ENCODE measurements at places on chromosomes 5 and 9.

DNA sequence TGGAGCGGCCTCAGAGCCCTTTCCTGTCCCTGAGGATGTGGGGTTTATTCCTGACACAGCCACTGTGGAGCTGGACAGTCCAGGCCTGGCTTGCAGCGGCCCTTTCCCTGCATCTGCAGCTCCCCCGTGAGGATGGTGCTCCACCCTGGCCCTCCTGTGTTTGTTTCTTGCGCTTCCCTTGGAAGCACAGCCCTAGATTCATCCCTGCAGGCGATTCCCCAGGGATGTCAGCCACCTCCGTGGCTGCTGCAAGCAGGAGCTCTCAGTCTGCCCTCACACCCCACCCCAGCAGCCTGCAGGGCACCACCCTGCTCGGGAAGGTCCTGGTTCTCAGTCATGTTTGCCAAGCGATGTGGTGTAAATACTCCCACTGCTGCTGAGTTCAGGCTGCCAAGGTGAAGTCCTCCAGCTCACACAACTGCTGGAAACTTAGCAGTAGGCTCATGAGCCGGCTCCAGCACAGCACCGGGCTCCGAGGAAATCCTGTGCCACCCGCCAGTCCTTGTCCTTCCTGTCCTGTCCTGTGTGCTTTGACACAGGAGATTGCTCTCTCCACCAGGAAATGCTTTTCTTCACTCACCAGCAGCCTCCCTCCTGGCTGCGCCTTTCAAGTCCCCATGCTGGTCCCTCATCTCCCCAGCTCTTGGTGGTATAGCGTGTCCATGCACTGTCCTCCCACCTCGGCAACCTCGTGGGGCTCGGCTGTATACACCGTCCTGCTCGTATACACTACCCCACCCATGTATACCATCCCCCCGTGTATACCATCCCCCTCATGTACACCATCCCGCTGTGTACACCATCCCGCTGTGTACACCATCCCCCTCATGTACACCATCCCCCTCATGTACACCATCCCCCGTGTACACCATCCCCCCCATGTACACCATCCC is 16.2 kb downstream of the ROPN1L start:
- DNase-seq = no peak

GRCh38 chr9:79020276-79020675 is 551.5 kb upstream of the TLE4 start:
- DNase-seq = no peak

- no peak for DNase-seq
Observed at GRCh38 chr5:6941631-6942030, 228.4 kb downstream of the TENT4A start.

DNA sequence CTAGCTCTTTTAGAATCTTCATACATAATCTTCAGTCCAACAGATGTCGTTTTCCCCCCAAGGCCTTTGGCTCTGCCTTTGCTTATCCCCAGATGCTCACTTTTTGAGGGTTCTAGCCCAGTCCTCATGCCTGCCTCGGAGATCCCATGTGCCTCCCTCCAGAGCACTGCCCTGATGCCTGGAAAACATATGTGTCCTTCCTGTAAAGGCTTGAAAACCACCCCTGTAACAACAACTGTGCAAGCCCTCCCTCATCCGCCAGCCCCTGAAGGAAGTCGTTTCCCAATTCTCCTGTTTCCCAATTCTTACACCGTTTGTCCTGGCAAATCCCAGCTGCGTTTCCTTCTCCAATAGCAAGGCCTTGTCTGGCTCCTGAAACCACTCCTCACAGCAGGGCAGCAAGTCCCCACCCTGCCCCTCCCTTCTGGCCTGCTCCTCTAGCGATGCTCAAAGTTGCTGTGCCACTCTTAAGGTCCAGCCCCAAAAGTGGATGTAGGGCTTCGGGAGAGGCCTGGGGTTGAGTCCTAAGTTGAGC is 52.2 kb downstream of the SLC36A1 start:
- DNase-seq = no peak

GRCh38 chr5:27062451-27062850 is 24.1 kb upstream of the CDH9 start:
- DNase-seq = no peak

DNA sequence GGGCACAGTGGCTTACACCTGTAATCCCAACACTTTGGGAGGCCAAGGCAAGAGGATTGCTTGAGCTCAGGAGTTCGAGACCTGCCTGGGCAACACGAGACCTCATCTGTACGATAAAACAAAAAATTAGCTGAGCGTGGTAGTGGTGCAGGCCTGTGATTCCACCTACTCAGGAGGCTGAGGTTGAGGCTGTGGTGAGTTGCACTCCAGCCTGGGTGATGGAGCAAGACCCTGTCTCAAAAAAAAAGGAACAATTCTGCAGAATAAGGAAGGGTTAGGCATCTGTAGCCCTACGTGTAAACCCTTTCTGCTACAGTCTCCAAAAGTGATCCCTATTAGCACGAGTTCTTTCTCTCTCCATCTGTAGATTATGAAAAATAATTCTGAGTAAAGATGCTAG is 19.9 kb downstream of the CDC26 start:
- no peak for DNase-seq

- DNase-seq = no peak
Observed at GRCh38 chr5:124653666-124654065, 92.8 kb downstream of the ZNF608 start.

DNA sequence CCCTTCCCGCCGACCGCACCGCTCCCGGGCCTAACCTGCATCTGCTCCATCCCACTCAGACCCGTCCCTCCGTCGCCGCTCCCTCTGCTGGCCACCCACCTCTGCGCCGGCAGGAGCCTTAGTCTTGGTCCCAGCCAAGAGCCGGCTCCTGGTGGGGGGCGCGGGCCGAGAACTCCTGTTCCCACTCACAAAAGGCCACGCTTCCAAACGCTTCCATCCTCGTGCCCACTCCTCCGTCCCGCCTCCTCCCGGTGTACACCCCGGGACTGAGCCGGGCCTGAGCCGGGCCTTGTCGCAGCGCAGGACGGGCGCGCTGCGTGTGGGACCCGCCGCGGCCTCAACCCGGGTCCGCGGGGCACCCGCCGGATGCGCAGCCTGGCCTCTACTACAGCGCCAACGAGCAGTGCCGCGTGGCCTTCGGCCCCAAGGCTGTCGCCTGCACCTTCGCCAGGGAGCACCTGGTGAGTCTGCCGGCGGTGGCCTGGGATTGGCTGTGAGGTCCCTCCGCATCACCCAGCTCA is 7.5 kb downstream of the ADAMTS13 start:
- DNase-seq = no peak

GRCh38 chr5:178078197-178079010 is 34.9 kb upstream of the N4BP3 start:
- DNase-seq = no peak

- DNase-seq = no peak
Observed at GRCh38 chr5:37206736-37207135, 42.4 kb downstream of the CPLANE1 start.

DNA sequence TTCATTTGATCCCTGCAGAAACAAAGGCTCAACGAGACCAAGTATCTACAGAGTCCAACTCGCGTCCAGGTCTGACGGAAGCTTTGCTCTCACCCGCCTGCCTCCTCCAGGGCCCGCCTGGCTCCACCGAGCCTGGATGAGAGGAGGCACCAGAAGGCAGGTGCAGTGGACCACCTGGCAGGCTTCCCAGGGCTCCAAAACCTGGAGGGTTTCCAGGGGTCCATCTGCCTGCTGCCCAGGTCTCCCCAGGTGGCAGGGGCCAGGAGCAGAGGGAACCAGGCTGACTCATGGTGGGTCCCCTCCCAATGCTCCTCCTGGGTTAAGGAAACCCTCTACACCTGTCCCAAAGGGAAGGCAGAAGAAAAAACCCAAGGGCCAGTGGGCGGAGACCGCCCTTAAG is 59.5 kb downstream of the VAV2 start:
- DNase-seq = no peak

- peak; percentile 84 for DNase-seq
Observed at GRCh38 chr5:54309691-54310432, 511 bp downstream of the ARL15 start.

GRCh38 chr9:137762414-137763061 is 115.0 kb upstream of the CACNA1B start:
- no peak for DNase-seq

DNA sequence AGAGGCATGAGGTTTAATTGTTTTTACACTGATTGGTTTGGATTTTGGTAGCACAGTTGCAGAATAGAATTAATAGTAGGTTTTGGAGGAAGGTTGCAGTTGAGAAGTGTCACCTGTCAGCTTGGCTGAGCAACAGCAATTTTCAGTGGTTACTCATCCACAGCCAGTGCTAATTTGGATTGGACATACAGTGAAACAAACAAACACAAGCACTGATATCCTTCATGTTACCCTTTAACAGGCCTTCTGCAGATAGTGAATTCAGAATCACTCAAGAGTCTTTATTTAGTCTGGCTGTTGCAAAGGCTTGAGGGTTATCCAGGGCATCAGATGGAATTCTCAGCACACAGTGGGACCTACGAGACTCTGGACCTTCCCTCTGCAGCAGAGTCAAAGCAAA is 31.8 kb upstream of the POU4F3 start:
- DNase-seq = no peak

GRCh38 chr5:170813231-170813630 is 29.7 kb downstream of the GABRP start:
- no peak for DNase-seq

DNA sequence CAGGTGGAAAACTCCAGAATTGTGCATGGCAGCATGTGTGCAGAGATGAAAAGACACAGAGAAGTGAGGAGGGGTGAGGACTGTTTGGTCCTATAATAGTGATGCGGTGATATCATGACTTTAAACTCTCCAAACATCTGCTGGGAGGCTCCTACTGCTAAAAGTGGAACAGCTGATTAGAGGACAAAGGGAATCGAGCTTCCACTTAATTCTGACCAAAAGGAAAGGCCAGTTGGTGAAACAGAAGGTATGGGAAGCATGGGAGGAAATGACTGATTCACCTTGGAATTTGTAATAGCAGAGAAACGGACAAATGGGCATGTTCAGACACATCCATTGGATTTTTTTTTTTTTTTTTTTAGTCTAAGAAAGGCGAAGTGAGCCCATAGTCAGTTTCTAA is 67.5 kb upstream of the MAMDC2 start:
- DNase-seq = no peak

DNA sequence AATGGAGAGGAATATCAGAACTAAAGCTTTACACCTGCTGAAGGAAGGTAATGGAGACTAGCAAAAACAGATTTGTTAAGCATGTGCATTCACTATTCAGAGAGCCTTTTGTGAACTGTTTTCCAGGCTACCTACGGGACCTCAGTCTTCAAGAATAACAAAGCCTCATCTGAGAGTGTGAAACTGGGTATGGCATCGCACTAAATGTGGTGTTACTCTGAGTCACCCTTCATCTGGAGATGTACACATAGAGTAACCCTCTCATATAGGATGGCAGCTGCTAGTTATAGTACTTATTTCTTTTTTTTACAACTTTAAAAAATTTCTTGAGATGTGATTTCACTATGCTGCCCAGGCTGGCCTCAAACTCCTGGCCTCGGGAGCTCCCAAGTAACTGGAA is 306.8 kb downstream of the ZNF608 start:
- no peak for DNase-seq

DNA sequence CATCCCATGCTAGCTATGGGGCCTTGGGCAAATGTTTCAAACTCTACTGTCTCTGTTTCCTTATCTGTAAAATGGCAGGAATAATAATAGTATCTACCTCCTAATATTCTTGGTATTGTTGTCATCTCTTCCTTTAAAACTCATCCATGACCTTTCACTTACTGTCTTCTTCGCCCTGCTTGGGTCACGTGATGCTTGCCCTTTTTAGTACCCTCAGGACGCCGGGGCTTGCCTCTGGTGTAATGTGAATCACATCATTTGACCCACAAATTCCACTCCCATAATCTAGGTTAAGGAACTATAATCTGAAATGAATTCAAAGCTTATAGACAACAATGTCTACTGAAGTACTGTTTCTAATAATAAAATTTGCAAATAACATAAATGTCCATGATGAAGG is 162.7 kb downstream of the DRD1 start:
- no peak for DNase-seq

- DNase-seq = no peak
Observed at GRCh38 chr5:144015961-144016360, 154.5 kb downstream of the YIPF5 start.

GRCh38 chr9:127078336-127078735 is 44.1 kb downstream of the ANGPTL2 start:
- DNase-seq = no peak

DNA sequence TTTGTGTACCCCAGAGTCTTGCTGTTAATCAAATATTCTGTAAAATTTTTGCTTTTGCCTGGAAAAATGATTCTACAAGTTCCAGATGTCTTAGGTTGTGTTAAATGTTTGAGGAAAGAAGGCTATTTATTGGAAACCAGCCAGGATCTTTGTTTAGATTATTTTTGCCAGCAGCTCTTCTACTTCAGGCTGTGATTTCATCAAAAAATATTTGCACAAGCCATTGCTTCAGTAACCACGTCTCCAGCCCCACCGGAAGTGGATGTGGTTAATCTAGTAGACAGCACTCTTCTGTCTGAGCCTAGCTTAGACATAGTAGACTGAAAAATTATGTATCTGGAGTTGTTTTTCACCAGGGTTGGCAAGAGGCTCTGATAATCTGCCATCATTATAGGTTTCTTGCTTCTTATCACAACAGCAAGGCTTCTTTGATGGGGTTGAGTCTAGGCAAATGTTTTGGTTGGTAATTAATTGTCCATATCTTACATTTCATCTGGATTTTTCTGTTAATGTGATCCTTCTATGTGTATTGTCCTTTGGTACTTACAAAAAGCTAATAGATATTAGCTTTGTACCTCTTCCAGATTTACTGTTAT is 17.1 kb downstream of the KCTD16 start:
- DNase-seq = no peak

DNA sequence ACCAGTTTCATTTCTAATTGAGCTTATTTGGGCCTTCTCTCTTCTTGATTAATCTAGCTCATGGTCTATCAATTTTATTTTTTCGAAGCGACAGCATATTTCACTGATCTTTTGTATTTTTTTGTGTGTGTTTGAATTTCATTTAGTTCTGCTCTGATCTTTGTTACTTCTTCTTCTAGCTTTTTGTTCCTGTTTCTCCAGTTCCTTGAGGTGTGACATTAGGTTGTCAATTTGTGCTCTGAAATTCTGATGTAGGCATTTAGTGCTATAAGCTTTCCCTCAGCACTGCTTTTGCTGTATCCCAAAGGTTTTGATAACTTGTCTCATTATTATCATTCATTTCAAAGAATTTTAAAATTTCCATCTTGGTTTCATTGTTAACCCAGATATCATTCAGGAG is 67.3 kb downstream of the STRBP start:
- DNase-seq = no peak

GRCh38 chr5:124199893-124200292 is 546.5 kb downstream of the ZNF608 start:
- DNase-seq = no peak

DNA sequence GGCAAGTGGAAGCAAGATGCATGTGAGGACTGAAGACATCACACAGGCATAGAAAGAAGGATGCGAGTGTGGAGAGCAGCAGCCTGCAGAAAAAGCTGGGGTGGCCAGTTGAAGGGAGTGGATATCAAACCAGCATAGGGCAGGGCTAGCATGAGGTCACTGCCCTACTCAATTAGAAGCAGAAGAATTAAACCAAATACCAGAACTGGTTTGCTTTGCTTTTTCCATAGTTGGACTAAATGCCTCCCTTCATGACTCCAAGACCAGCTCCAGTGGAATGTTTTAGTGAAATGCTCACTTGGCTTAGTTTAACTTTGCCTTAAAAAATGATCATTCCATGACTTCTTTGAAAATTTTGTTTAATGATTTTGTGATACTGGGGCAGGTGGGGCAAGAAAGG is 45.8 kb downstream of the TMEM167A start:
- no peak for DNase-seq

Data from suprapubic skin (tissue), 4 donors.